Mammary microvascular endothelial cell (primary cell): ENCODE measurements at places on chromosomes 1 and 21. TPM values are rescaled to one million over a fixed set of nuclear protein-coding genes. Genes with fewer than 3 reads are reported as not detected.

PTBP2 gene
- total RNA-seq: 7.1 and 7.4 TPM in 2 replicates

AKR7A3 gene
- total RNA-seq: 0.20 and 0.89 TPM in 2 replicates

FCRL6 gene
- total RNA-seq: not detected in 2 replicates

ZNF684 gene
- total RNA-seq: 2.6 and 3.8 TPM in 2 replicates

NDUFV3 gene
- 28.2 and 33.8 TPM in 2 replicates for total RNA-seq

APOBEC4 gene
- total RNA-seq: not detected in 2 replicates

RORC gene
- not detected in 2 replicates for total RNA-seq
